ENCODE measurements at places on chromosomes 5 and 9.
A peak's percentile ranks its signal among the peaks of the same experiment; 100 is the strongest.

- DNase-seq = no peak
These were observed 76.0 kb upstream of the PHYKPL start for GRCh38 chr5:178308541-178309092.

DNA sequence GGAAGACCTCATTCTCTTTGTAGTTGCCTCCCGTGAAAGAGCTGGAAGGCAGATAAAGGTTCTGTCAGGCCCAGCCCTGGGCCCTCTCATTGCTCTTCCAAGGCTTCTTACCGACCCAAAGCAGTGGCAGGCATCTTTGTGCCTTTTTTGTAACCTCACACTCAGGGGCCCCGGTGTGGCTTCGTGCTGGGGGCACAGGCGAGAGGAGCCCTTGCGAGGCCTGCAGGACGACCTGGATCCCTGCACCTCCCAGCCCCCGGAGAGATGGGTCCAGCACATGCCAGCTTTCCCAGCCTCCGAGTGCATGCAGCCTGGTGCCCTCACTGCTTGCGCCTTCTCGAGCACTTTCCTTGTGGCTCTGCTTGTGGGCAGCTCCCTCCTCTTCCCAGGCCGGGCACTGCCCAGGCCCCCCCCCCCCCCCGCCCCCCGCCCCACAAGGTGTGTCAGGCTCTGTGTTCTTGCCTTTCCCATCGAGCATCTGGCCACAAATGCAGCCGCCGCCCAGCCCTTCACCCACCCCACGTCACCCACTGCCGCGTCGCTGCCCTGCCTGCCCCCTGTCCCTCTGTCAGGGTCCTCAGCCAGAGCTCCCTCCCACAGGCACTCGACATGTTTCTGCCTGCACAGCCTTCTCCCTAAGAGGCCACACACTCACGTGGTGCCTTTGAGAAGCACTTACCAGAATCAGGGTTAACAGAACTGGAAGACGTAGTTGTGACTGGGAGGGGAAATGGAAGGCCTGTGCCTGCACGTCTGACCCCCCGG is 63.7 kb upstream of the CACNA1B start:
- DNase-seq = no peak

- DNase-seq = no peak
These were observed 24.8 kb upstream of the HNRNPA0 start for GRCh38 chr5:137778772-137779564.

DNA sequence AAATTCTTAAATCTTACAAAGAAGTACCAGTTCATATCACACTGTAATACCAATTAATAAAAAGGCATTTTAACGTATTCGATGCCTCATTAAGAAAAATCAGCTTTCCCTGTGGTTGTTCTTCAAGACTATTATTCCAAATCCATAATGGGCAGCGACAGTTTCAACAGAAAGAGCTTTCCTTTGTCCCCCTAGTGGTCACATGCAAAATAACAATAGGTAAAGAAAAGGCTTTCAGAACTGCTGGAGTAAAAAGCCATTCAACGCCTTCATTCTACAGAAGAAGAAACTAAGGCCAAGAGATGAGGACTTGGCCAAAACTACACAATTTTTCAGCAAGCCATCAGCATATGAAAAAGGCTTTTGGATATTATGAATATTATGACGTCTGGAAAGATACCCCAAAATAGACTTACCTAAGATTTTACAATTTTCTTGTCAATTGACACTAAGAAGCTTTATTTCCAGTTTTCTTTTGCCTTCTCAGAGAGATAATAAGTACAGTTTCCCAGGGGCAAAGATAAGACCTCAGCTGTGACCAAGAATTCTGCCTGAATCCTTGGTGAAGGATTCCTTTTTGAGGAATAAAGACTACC is 6.7 kb upstream of the CDH6 start:
- no peak for DNase-seq

DNA sequence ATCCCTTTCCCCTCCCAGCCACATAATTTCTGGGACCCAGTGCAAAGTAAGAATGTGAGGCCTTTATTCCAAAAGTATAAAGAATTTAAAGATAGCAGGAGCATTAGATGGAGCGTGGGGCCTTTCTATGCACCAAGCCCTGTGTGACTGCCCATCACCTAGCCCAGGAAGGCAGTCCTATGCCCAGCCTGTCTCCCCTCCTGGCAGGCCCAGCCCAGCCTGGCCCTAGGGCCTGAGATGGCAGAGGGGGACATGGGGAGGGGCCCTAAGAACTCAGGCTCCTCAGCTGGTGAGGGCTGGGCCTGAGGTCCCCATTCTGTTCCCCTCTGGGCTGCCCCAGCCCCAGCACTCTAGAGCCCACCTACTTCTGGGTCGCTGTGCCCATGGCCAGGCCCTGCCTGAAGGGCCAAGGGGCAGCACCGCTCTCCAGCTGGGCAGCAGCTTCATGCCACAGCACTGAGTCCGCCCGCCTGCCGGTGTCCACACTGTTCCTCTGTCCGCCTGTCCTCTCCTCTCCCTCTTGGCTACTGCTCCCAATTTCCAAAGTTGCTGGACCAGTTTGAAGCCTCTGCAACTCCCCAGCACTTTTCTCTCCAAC is 995 bp upstream of the SLC23A1 start:
- DNase-seq = no peak

GRCh38 chr5:131794586-131794985 is 2.2 kb downstream of the FNIP1 start:
- no peak for DNase-seq

- DNase-seq = no peak
These were observed 181.3 kb upstream of the ST8SIA4 start for GRCh38 chr5:101084353-101084752.

- DNase-seq = no peak
These were observed 1092.0 kb downstream of the MAT2B start for GRCh38 chr5:164597293-164597900.

DNA sequence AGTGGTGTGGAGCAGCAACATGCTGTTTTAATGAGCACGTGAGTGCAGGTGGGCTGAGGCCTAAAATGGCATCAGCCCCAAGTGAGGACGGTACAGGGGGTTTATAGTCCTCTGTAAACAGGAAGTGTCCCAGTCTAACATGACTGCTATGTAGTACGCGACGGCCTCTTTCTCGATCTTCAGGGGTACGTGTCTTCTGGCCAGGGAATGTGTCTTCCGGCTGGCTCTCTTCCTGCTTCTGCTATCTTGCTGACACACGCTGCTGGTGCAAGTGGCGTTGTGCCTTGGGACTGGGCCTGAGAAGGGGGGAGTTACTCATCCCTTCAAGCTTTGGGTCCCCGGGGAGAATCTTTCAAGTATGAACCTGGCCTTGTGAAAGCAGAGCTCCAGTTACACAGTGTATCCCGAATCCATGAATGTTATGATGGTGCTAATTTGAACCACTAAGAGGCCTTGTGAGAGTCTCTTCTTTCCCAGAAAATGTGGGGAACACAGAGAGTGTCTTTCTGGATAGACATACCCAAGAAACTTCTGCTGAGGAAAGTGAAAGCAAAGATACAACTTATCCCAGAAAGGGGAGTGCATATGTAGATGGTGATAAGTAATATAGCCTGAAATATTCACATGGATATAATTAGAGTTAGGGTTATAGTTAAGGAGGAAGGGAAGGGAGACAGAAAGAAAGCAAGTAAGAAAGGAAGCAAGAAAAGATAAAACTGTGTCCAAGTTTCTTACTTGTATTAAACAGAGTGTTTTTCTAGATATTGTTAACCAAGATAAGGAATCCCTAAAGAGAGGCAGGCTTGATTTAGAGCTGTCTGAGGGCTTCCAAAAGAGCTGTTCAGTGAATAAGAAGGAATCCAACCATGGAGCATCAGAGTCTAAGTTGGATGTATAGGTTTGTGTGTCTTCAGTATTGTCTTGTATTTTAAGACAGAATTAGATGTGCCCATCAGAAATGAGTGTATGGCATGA is 35.5 kb upstream of the ANXA2R start:
- DNase-seq = no peak

GRCh38 chr9:88754452-88754851 is 219.5 kb downstream of the NXNL2 start:
- no peak for DNase-seq

GRCh38 chr5:125148706-125149105 is 402.3 kb upstream of the ZNF608 start:
- DNase-seq = no peak

GRCh38 chr9:84671586-84672521 is 2.3 kb downstream of the NTRK2 start:
- DNase-seq = no peak

DNA sequence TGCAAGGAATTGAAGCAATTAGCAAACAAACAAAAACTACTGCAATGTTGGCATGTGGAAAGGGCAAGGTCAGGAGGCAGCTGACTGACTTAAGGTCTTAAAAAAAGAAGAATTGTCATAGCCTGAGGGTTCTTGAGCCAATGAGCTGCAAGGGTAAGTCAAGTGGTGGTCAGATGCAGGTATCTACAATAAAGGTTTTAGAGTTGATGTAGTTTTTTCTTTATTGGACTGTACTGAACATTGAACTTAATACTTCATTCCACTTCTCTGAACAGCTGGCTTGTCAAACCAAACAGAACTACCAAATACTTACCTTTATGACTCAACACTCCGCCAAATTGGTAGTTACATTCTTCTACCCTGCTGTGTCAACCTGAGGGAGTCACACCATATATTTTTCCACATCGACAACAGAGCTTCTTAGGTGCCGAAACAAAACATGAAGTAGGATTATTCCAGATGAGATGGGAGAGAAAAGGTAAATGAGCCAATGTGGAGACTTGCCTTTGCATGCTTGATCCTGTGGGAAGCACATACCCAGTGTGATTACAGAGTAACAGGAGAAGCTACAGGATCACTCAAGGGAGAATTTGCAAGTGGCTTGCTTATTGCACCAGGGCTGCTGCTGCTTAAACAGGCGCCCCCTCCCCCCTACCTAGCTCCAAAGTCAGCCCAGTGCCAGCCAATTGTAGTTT is 35.3 kb downstream of the EQTN start:
- no peak for DNase-seq

DNA sequence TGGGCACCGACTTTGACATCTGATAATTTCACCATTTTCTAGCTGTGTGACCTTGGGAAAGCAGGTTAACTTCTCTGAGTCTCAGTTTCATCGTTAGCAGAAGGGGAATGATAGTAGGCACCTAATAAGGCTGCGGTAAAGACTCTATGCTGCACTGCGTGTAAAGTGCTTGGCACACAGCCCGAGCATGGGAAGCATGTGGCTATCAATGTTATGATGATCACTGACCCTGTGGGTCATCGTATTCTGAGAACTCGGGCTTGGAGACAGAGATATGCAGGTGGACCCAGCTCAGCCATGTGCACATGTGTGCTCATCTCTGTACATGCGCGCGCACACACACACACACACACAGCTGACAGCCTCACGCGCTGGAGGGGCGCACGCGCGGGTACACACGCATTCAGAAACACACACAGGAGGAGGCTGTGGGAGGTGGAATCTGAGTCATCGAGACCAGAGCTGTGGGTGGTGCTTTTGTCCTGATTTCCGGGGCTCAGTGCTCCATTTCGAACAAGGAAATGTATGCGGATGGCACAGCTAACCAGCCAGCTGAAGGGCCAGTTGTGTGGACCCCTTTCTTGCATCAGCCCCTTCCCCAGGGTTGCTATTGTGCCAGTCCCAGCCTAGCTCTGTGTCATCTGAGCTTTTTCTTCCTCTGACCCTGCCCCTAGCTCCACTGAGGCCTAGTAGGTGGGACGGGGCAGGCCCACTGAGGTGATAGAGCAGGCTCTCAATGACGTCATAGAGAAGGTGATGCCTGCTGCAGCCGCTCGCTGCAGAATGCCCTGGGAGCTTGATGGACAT is 11.1 kb upstream of the ARAP3 start:
- peak; percentile 33 for DNase-seq

GRCh38 chr5:111345731-111346130 is 121.5 kb downstream of the CAMK4 start:
- DNase-seq = no peak

DNA sequence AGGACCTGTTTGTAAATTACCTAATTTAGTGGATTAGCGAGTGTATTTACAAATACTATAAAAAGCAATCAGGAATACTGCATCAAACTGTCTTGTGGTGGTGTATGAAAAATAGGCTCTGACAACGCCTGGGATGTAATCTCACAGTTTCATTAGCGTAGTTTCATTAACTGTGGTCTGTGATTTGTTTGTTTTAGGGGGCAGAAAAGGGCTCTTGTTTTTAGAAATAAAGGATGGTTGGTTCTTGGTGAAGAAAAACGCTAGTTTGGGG is 1.4 kb downstream of the SLC44A1 start:
- DNase-seq = no peak

DNA sequence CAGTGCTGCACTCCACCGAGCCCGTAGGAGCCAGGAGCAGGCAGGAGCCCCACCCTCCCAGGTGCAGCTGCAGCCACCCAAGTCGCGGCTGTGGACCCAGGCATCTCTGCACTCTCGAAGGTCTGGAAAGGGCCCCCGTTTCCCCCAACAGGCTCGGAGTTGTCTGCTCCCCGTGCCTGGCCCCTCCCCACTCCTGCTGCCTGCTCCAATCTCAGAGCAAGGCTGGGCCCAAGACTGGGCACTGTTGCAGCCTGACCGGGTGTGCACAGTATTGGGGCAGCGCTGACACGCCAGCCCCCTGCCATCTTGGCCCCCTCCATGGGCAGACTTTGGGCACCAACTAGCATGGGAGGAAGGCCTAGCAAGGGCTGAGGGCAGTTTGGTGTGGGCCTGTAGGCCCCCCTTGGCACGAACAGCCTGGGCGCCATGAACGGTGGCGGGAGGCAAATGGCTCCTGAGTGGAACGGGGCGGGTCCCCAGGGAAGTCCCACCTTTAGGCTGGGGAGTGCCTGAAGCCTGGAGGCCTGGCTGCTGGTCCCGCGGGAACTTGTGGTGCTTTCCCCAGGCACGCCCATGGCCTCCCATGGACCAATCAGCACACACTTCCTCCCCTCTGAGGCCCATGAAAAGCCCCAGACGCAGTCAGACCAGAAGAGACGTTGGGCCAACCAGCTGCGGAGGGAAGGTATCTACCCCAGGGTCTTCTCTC is 60.4 kb downstream of the PSAT1 start:
- DNase-seq = no peak
